ENCODE measurements at places on chromosomes 1 and 21. TPM values are rescaled to one million over a fixed set of nuclear protein-coding genes. Genes with fewer than 3 reads are reported as not detected.

The SIM2 gene
- total RNA-seq: 18.5 TPM

The FAM131C gene
- 12.3 TPM for total RNA-seq

The NUDT17 gene
- 1.0 TPM for total RNA-seq

The ACOT7 gene
- total RNA-seq: 70.2 TPM

The CD48 gene
- not detected for total RNA-seq

The TLR5 gene
- total RNA-seq: 2.5 TPM

The JAM2 gene
- not detected for total RNA-seq

The NBPF6 gene
- total RNA-seq: 0.94 TPM

The AGO3 gene
- 50.1 TPM for total RNA-seq

The FCRL1 gene
- not detected for total RNA-seq

The CFHR2 gene
- not detected for total RNA-seq

The SPRR2G gene
- not detected for total RNA-seq

The IFI44L gene
- 0.40 TPM for total RNA-seq

The SDHB gene
- total RNA-seq: 101 TPM
